Activated CD4-positive, alpha-beta T cell treated with anti-CD3 and anti-CD28 coated beads, Interleukin-2, amount 50 U/mL, for 1 hour (primary cell): ENCODE measurements at places on chromosomes 11 and 22.

- no peak for DNase-seq
These were observed 107.7 kb downstream of the GRAMD1B start for GRCh38 chr11:123537726-123538125.

DNA sequence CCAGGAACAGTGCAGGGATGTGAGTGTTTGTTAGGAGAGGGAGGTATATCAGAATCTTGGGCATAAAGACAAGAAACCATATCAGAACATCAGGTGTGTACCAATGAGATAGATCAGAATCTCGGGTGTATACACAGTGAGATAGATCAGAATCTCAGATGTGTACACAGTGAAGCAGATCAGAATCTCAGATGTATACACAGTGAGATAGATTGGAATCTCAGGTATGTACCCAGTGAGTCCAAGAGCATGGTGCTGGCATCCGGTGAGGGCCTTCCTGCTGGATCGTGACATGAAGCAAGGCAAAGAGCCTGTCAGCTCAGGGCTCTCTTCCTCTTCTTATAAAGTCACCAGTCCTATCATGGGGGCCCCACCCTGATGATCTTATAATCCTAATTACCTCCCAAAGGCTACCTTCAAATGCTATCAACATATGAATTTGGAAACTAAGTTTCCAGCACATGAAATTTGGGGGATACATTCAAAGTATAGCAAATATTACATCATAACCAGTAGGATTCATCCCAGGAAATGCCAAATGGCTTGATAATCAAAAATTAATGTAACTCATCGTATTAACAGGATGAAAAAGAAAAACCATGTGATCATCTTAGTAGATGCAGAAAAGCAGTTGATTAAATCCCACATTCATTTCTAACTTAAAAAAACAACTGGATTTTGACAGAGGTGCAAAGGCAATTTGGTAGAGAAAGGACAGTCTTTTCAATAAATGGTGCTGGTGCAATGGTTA is 28.6 kb downstream of the PPARA start:
- DNase-seq: no peak

- DNase-seq: no peak
These were observed 10.2 kb downstream of the CKAP5 start for GRCh38 chr11:46835897-46836296.

DNA sequence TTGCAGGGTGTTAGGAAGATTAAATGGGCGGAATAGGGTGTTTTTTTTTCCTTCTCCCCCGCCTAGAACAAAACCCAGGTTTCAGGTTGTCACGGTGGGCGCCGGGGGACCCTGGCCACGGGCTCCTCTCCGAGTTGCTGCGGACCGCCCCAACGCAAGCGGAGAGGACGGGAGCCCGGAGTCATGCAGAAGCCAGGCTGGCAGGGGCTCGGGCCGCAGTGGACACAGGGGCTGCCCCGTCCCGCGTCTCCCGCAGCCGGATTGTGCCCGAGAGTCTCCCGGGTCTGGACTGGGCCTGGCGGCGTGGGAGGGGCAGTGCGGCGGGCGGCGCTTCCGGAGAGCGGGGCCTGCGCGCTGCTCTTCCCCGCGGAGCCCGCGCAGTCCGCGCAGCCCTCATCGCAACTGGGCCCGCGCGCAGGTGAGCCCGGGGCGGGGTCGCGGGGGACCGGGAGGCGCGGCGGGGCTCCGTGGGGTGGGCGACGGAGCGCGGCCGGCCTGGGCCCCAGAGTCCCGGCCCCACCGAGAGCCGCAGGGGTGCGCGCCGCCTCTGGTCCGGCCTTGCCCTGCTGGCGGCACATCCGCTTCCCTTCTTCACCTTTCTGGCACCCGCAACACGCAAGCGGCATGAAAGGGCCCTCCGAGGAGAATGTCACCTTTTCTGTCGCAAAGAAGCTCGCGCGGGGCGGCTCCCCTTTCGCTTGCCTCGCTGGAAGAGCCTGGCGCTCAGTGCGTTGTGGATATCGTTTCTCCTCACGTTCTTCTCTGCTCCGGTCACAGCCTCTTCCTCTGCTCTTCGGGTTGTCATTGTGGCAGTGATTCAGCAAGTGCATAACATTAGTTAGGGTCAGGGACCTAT is at the start of gene TIRAP:
TIRAP (plus strand) TSS at position 358 of the 856 bp plus-strand sequence. CDS start 7,802 bp downstream, outside the sequence.
- peak; percentile 54 for DNase-seq

GRCh38 chr11:64352099-64352994 is 6.6 kb upstream of the RPS6KA4 start:
- no peak for DNase-seq
